Foreskin keratinocyte (primary cell): ENCODE measurements at places on chromosomes 2 and 18. TPM values are rescaled to one million over a fixed set of nuclear protein-coding genes. Genes with fewer than 3 reads are reported as not detected.

CCDC102B gene
- polyA plus RNA-seq = 0.09 TPM in 1 of 2 replicates, not detected in the other

CAVIN2 gene
- polyA plus RNA-seq = 1.8 and 2.6 TPM in 2 replicates

RAD51AP2 gene
- polyA plus RNA-seq = 0.03 TPM in 1 of 2 replicates, not detected in the other

PPP1R1C gene
- 6.9 and 9.2 TPM in 2 replicates for polyA plus RNA-seq

NTSR2 gene
- not detected in 2 replicates for polyA plus RNA-seq

RPRM gene
- polyA plus RNA-seq = not detected in 2 replicates

BCL11A gene
- polyA plus RNA-seq = 5.3 and 6.9 TPM in 2 replicates

COBLL1 gene
- polyA plus RNA-seq = 2.8 and 4.3 TPM in 2 replicates

REG3A gene
- not detected in 2 replicates for polyA plus RNA-seq

AKAIN1 gene
- not detected in 2 replicates for polyA plus RNA-seq

CPO gene
- not detected in 2 replicates for polyA plus RNA-seq

DLX1 gene
- 5.9 and 6.5 TPM in 2 replicates for polyA plus RNA-seq

PIEZO2 gene
- not detected in 2 replicates for polyA plus RNA-seq

CXXC1 gene
- 51.8 and 58.3 TPM in 2 replicates for polyA plus RNA-seq

ALPI gene
- not detected in 2 replicates for polyA plus RNA-seq

LAMA1 gene
- 0.96 and 5.4 TPM in 2 replicates for polyA plus RNA-seq

CIDEA gene
- polyA plus RNA-seq = 18.5 and 21.2 TPM in 2 replicates

IL36G gene
- 0.43 and 0.50 TPM in 2 replicates for polyA plus RNA-seq

CYP26B1 gene
- polyA plus RNA-seq = 0.09 and 0.40 TPM in 2 replicates

UCN gene
- 0.30 and 0.50 TPM in 2 replicates for polyA plus RNA-seq

FAM110C gene
- 5.7 and 6.0 TPM in 2 replicates for polyA plus RNA-seq

OXER1 gene
- 0.04 and 0.08 TPM in 2 replicates for polyA plus RNA-seq

CDCA7 gene
- polyA plus RNA-seq = 28.1 and 38.1 TPM in 2 replicates

GYPC gene
- 0.03 TPM in 1 of 2 replicates, not detected in the other for polyA plus RNA-seq

EFHD1 gene
- not detected in 2 replicates for polyA plus RNA-seq

SIX3 gene
- polyA plus RNA-seq = not detected in 2 replicates

COL4A4 gene
- 0.13 and 0.26 TPM in 2 replicates for polyA plus RNA-seq

PRPF40A gene
- 26.3 and 34.9 TPM in 2 replicates for polyA plus RNA-seq

CDH20 gene
- polyA plus RNA-seq = not detected in 2 replicates

POLE4 gene
- 140 and 141 TPM in 2 replicates for polyA plus RNA-seq

SERPINB3 gene
- 0.49 and 0.58 TPM in 2 replicates for polyA plus RNA-seq

SCN7A gene
- polyA plus RNA-seq = 0.01 and 0.02 TPM in 2 replicates

CABYR gene
- polyA plus RNA-seq = 6.2 and 6.8 TPM in 2 replicates

L3MBTL4 gene
- 0.20 and 0.26 TPM in 2 replicates for polyA plus RNA-seq

TFCP2L1 gene
- 3.3 and 3.5 TPM in 2 replicates for polyA plus RNA-seq

ITGB6 gene
- polyA plus RNA-seq = 13.9 and 31.2 TPM in 2 replicates

TCF4 gene
- 0.88 and 1.1 TPM in 2 replicates for polyA plus RNA-seq

RNU2-63P gene
- not detected in 2 replicates for polyA plus RNA-seq

MAP3K19 gene
- polyA plus RNA-seq = not detected in 2 replicates

RRM2 gene
- polyA plus RNA-seq = 97.0 and 119 TPM in 2 replicates

TCF23 gene
- 0.01 and 0.02 TPM in 2 replicates for polyA plus RNA-seq

GRB14 gene
- polyA plus RNA-seq = 1.5 and 2.5 TPM in 2 replicates

RUFY4 gene
- not detected in 2 replicates for polyA plus RNA-seq

DNAH6 gene
- polyA plus RNA-seq = 0.02 and 0.07 TPM in 2 replicates

LRPPRC gene
- 36.6 and 44.7 TPM in 2 replicates for polyA plus RNA-seq

FAM117B gene
- polyA plus RNA-seq = 0.75 and 0.78 TPM in 2 replicates

RNF125 gene
- 0.75 TPM in 2 replicates for polyA plus RNA-seq

WDR35 gene
- 1.9 and 2.6 TPM in 2 replicates for polyA plus RNA-seq

TLX2 gene
- polyA plus RNA-seq = 0.04 TPM in 1 of 2 replicates, not detected in the other
